ENCODE measurements at places on chromosomes 6 and 20.

DNA sequence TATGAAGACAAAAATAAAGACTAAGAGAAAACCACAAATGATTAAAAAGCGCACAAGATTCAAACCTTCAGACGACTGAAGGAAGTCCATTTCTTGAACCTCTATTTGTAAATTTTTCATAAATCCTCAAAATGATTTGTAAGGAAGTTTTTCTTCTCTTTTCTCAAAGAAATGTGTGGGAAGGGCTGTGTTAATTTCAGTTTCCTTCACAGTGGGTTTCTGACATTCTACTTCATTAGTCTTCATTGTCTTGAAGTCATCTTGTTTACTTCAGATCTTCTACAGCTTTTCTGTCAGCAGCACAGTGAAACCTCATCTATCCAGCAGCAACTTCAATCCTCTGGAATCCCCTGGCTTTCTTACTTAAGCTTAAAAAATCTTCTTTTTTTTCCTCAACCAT lies 87.6 kb upstream of the MYLIP start:
- DNase-seq: no peak

GRCh38 chr20:17866234-17867001 lies 102.2 kb downstream of the SNX5 start:
- DNase-seq: no peak

DNA sequence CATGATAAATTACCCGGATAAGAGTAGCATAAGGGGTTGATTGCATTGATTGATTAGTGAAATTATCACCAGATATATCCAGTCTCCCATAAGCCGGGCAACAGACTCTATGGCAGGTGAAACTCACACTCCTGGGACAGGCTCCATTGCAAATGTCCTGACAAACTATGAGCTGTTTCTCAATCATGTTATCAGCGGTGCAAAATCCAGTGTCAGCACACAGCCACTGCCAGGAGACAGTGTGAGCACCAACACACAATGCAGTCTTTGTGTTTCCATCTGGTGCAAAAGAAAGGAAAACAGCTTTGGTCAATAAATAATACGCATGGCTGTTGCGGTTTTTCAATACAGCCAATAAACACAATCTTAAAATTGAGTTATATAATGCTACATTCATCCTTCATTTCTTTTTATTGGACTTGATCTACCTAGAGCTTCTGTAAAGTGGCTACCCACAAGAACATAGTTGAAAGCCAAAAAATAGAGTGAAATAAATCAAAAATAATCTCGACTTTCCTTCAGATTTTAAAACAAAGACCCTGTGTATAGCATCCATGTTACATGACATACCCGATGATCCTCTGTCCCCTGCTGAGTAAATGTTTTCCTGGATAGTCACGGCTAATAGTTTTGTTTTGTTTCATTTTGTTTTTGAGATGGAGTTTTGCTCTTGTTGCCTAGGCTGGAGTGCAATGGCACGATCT lies 64.3 kb upstream of the AFDN start:
- no peak for DNase-seq

DNA sequence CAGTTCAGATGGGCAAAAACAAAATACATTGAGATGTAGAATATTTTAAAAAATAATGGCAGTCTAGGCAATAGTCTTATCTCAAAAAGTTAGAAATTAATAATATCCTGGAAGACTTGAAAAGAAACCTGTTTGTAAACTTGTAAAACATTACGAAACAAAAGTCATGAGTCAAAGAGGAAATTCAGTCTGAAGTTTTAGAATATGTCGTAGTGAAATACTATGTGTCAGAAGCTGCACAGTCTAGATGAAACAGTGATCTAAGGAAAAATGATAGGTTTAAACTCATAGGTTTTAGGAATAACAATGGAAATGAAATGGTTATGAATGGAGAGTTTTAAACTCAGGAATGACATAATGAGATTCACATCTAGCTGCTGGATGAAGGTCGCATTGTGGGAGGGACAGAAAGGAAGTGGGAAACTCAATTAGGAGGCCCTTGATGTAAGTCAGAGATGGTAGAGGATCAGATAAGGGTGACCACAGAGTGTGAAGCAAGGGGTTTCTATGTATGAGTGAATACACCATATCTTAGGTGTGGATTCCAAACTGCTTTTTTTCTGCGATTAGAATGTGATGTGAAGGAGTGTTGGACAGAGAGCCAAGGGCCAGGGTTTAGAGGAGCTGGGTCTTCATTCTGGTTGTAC lies 2.8 kb downstream of the SNRPB2 start:
- DNase-seq: no peak

DNA sequence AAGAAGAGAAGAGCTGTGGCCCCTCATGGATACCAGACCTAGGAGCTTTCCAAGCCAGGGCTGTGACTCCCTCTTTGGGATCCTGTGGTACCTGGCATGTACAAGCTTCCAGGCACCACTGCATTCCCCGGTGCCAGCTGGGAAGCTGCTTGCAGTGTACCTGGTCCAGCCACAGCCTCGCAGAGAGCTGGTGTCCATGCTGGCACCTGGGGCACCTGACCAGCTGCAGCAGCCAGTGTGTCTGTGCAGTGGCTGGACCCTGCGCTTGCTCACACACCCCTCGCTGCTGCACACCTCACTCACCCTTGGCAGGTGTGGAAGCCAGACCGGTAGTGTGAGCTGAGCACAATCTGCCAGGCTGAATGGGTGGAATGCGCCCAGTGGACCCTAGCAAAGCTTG lies 190.9 kb upstream of the MAN1A1 start:
- DNase-seq: no peak

GRCh38 chr6:136262940-136263339 lies 12.8 kb upstream of the MTFR2 start:
- DNase-seq: no peak

DNA sequence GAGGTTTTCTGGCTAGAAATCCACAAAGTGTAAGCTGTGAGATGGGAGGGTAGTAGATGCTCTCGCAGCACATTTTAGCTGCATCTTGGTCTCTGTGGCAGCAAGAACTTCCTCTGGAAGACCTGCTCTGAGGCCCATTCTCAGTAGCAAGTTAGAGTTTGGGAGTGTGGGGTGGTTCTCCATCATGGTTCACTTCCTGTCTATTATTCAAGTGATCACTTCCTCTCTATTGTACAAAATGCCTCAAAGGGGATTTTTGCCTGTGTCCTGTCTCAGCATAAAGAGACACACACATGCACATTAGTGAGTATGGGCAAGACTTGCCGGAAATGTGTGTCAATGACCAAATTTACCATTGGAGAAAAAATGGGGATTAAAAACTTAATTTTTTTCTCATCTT lies 42.5 kb downstream of the LYRM2 start:
- DNase-seq: no peak

DNA sequence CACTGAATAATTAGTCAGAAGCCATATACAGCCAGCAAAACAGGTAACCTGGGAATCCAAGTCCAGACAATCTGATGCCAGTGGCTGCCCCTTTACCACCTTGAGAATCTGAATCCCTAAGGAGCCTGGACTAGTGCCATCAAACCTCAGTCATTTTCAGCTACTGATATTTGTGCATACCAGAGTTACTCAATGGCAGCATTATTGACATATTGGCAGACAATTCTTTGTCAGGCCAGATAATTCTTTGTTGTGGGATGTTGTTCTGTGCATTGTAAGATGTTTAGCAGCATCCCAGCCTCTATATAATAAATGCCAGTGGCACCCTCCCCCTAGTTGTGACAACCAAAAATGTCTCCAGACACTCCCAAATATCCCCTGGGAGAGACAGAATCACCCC lies 3.2 kb upstream of the EIF2S2 start:
- no peak for DNase-seq

DNA sequence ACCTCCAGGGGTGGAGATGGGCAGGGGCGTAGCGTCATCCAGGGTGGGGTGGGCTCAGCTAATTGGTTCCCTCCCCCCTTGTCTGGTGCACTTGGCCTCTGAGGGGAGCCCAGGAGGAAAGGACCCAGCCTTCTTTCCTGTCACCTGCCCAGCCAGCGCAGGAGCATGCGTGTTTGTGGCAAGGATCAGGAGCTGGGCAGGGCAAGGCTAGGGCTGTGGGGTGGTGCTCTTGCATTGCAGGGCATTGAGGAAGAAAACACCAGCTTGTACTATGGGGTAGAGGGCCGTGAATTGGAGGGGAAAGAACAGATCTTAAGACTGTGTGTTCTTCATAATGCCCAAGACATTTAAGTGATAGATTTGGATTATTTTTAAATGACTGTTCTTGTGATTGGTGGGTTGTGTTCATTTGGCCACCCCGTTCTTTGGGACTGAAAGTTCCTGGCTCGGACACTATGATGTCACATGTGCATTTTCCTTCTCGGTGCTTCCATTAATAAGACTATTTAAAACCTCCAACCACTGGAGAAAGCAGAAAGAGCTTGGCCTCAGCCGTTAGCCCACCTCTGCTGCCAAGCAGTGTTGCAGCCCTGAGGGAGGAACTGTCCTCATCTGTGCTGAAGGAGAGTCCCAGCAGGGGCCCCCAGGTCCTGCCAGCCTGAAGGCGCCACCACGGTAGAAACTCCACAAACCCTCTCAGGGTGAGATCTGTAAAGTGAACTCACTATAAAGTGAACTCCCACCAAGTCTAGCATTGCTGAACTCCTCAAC lies 136.2 kb upstream of the INSM1 start:
- no peak for DNase-seq

DNA sequence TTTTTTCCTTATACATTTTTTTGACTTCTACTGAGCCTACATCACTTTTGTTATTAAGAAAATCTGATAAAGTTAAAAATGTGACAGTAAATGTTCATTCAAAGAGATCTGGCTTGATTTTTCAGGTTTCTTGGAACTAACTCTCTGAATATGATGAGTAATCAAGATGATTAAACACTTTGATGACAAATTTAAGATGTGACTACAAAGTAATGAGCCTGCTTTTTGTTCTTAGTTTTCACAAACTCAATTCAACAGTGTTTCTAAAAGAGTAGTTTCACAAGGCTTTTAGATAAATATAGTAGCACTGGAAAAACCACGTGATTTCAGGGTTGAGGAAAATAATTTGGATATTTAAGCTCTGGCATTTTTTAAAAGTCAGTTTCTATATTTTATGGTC lies 37.9 kb upstream of the HDDC2 start:
- DNase-seq: no peak

GRCh38 chr6:93412452-93412851 lies 6.9 kb downstream of the EPHA7 start:
- no peak for DNase-seq

- no peak for DNase-seq
Observed at GRCh38 chr6:7545316-7546019, 4.0 kb downstream of the DSP start.

- no peak for DNase-seq
Observed at GRCh38 chr20:40676491-40677269, 12.4 kb downstream of the MAFB start.

GRCh38 chr20:4592316-4593148 lies 129.2 kb upstream of the PRND start:
- DNase-seq: peak; percentile 54

DNA sequence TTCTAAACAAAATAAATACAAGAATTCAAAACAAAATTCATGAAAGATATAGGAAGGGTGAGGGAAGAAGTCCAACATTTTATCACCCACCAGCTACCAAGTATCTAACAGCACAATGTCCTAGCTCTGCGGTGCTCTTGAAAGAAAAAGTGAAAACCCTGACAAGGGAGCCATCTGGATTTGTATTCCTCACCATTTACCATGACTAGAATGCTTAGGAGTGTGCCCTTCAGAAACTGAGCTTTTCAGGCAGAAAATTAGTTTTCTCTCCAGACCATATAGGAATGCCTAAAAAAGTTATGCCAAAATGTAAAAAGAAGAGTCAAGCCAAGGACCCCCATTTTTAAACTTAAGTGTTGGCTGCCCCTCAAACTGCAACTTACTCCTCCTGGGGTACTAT lies 4.5 kb downstream of the SNX5 start:
- DNase-seq: peak; percentile 23

- DNase-seq: peak; percentile 27
Observed at GRCh38 chr6:140921366-140922226, 1211.1 kb upstream of the GJE1 start.

DNA sequence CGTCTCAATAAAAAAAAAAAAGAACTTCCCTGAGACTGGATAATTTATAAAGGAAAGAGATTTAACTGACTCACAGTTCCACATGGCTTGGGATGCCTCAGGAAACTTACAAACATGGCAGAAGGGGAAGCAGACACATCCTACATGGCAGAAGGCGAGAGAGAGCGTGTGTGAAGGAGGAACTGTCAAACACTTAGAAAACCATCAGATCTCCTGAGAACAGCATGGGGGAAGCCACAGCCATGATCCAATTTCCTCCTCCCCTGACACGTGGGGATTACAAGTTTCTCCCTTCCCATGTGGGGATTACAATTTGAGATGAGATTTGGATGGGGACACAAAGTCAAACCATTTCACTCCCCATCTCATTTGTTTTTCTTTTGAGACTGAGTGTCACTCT lies 46.6 kb upstream of the TFAP2C start:
- no peak for DNase-seq

DNA sequence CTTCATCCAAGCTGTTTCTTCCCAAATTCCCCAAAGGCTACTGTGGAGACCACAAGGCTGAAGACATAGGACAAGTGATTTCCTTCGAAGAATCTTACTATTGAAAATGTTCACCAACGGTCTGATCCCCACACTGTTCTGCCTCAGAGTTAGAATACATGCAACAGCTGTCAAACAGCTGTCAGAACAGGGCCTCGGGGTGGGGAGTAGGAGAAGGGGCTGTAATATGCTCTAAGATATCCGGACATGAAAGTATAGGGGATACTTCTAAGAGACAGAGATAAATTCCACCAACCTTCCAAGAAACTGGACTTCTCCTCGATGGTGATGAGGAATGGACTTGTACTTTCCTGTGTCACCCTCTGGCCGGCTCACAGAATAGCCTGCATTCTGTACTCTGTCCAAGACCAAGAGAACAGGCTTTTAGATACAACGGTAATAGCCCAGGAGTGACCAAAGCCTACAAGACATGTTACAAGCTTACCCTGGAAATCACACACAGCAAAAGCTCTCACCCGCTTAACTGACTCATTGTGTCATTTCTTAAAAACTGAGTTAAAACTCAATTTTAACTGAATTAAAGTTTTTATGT lies 69.2 kb upstream of the PTGIS start:
- DNase-seq: no peak

DNA sequence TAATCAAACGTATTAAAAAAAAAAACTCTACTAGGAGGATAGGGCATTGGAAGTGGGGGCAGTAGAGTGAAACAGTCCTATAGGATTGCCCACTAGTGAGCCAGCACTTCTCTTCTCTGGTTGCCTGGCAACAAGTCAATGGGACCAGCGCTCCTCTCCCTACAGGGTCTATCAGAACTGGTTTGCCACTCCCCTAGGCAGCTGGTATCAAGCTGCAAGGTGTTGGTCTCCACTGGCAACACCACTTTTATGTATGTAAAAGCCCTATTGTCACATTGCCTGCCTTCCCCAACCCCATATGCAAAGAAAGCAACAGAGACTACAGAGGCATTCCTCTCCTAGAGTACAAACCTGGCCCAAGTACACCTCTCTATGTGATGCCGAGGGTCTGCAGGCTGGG lies 166.9 kb upstream of the MCHR2 start:
- DNase-seq: no peak

DNA sequence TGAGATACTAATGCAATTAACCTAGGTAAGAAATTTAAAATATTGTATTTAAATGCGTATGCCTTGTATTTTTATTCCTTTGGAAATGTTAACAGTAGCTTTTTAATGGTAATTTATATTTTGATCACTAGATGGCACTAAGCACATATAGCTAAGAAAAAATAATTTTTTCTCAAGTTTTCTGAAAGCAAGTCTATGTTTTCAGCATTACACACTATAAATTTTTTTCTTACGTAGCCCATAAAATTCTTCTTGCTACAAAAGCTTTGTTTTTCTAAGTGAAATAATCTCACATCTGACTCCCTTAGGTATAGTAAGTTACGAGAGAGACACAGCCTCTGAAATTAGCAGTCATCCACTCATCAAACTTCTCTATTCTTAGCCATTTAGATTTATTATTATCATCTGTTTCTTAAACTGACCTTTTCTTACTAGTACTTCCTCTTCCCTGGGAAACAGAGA lies 35.7 kb downstream of the TSPYL4 start:
- DNase-seq: no peak

All from RPMI8226 (cell line).